Activated CD8-positive, alpha-beta memory T cell treated with anti-CD3 and anti-CD28 coated beads, Interleukin-2, amount 10 ng/mL, durations not matched to agents 7 days and 5 days (primary cell): ENCODE measurements at places on chromosomes 12 and 14. TPM values are rescaled to one million over a fixed set of nuclear protein-coding genes. Genes with fewer than 3 reads are reported as not detected.

GRCh38 chr12:5846950-5847349 is 98.1 kb downstream of the ANO2 start:
- DNase-seq: no peak

DNA sequence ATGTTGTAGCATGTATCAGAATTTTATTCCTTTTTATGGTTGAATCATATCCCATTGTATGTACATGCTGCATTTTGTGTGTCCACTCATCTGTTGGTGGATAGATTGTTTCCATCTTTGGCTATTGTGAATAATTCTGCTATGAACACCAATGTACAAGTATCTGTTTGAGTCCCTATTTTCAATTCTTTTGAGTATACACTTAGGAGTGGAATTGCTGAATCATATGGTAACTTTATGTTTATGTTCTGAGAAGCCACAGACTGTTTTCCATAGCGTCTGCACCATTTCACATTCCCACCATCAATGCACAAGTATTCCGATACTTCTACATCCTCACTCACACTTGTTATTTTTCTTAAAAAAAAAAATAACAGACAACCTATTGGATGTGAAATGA is 91.5 kb downstream of the ARF6 start:
- DNase-seq: no peak

Gene HOTAIR
- total RNA-seq: not detected

DNA sequence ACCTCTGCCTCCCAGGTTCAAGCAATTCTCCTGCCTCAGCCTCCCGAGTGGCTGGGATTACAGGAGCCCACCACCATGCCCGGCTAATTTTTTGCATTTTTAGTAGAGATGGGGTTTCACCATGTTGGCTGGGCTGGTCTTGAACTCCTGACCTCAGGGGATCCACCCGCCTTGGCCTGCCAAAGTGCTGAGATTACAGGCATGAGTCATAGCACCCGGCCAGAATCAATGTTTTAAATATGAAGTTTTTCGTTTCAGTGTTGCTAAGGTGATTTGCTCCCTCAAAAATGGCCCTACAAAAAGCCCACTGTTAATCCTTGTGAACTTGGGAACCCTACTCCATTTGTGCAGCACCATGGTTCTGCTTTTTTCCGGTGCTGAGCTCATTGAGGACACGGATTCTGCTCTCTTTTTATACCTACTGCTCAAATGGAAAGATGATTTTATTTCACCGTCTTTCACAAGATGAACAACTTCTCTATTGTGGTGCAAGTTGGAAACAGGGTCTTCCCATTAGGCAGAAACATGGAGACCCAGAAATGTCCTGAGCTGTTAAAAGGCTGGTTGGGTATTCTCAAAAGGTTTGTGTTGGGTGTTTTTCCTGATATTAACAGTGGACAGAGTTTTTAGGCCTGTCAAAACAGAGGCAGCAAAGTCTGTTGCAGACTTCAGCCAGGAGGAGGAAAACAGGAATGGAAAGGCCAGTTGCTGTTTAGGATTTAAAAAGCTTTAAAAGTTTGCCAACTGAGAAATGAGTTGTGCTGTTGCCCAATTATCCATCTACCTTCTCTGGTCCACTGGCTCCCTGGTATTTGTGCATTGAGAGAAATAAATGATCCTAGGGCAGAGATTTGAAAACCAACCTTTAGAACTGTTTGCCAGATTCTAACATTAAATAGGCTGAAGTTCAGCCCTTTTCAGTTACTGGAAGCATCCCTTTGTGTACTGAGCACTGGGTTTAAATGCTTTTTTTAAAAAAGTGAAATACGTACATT is 85.8 kb downstream of the ATP23 start:
- no peak for DNase-seq

GRCh38 chr12:109461846-109462756 is 15.0 kb downstream of the KCTD10 start:
- no peak for DNase-seq

- DNase-seq: no peak
These were observed 374.2 kb downstream of the BCL11B start for GRCh38 chr14:98897605-98898309.

DNA sequence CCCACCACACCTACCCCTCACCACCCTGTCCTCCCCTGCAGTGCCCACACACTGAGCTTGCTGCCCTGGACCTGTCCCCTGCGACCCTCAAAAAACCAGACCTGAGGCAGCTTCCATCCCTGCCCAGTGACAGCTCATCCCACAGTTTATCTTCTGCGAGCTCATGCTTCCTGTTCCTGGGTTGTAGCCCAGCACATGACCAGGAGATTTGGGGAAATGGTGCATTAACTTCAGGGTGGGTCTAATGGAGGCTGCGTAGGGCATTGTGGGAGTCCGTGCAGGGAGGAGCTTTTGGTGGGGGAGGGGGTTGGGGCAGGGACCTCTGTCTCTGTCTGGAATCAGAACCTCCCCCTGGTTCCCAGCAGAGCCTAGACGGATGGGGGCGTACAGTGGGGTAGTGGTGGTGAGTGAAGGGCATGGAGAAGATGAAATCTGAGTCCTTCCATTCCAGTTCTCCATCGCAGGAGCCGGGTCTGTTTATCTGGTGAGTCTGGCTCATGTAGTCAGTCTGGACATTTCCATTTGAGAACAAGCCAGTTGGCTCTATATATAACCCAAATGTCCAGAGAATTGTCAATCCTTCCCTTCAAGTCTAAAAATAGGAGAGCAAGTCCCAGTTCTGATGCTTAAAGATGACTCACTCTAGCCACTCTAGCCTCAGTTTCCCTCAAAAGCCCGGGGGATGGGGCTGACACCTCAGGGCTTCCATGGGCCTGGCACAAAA is 270.9 kb downstream of the CACNA1C start:
- no peak for DNase-seq
